ENCODE measurements at places on chromosomes 11 and 22.

GRCh38 chr11:122399375-122399774 is 256.1 kb upstream of the UBASH3B start:
- peak; percentile 31 for DNase-seq

DNA sequence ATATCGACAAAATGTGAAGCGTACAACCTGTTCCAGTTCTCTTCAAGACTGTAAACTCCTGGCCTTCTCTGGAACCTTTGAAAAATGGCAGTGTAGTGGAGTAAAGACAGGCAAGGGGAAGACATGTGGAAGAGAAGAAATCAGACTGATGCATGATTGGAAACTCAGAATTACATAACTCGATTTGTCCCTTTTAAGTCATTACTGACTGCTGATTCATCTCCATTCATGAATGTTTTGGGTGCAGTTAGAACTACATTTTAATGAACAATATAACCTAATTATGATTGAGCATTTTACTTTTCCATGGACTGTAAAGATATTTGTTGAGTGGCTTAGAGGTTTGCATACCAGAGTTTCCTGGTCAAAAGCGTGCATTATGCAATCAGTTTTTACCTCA is 32.9 kb downstream of the FAT3 start:
- no peak for DNase-seq

- no peak for DNase-seq
These were observed 35.0 kb downstream of the CWC15 start for GRCh38 chr11:94938095-94939055.

GRCh38 chr11:102799681-102800340 is 1.9 kb upstream of the MMP1 start:
- DNase-seq: no peak

DNA sequence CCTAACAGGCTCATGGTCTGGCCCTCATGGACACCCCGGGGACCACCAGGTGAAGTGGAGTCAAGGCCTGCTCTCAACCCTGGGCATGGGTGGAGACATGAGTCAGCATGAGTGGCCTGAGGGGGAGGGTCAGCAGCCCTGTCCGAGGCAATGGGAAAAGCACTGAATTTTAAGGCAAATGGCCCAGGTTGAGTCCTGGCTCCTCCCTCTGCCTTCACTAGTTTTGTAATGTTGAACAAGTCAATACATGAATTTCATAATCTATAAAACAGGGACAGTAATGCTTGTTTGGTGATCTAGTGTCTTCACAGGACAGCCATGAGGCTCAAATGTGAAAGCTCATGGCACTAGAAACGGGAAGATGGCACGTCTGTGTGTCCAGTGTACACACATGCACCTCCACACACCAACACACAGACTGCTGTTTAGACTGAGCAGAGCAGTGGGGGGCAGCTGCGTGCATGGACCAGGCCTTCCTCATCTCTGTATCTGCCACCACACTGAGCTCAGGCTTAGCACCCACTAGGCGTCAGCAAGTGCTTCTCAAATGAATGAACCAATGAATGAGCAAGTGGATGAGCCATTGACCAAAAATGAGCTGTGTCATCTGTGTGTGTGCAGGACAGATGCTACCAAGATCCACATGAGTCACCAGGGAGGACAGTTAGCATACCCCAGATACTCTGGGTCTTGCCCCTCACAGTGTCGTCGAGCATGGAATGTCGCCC is 63.4 kb downstream of the NRXN2 start:
- peak; percentile 24 for DNase-seq

DNA sequence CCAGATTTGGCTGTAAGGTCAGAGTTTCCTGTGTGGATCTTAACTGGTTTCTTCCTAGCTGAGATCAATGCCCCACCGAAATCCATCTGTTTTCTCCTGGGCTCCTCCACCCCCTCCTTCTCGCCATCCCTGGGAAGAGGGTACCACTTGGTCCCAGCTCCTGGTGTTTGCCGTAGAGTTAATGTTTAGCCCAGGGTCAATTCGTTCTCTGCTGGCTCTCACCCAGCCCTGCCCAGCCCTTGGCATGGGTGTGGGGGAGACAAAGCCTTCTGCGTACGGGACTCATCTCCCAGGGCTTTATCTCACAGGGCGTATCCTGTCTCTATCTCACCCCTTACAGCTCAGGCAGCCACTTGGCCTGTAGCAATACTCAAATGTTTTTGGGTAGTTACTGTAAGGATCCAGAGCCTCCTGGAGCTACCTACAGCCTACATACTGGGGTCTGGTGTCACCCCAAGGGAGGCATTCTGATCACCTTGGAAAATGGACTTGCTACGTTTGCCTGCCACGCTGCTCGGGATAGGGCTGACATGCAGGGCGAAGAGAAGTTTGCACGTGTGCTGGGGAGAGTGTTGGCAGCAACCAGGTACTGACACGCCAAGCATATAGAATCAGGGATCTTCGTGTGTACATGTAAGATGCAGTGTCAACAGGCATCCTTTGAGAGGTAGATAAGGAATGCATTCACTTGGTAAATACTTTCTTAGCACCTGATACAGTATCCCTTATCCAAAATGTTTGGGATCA is 66.1 kb downstream of the SCN3B start:
- peak; percentile 87 for DNase-seq

DNA sequence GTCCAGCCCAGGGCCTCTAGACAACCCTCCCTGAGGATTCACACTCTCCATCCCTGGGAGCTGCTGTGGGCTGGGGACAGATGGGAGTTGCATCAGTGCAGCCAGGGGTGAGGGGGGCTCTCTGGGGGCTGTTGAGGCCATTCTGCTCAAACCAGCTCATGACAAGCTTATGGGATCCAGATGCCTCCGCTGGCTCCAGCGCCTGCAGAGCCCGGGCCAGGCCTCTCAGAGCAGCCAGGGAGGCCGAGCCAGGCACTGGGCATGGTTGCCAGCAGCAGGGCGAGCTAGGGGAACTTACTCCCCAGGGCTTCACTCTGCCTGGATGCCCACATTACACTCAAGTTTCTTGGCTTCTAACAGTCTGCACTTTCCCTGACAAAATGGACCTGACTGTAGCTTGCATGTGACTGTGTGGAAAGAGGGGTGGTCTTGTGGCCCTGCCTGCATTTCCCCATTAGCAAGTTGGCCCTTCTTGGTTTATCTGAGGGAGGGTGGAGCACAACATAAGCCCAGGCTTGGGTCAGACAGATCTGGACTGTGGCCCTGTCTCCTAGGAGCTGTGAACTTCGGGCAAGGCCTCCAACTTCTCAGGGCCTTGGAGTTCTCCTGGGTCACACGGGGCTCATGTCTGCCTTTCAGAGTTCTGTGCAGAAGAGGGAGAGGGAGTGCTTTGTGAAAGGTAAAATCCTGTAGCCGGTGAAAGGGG is 34.5 kb upstream of the CYB5R3 start:
- no peak for DNase-seq

DNA sequence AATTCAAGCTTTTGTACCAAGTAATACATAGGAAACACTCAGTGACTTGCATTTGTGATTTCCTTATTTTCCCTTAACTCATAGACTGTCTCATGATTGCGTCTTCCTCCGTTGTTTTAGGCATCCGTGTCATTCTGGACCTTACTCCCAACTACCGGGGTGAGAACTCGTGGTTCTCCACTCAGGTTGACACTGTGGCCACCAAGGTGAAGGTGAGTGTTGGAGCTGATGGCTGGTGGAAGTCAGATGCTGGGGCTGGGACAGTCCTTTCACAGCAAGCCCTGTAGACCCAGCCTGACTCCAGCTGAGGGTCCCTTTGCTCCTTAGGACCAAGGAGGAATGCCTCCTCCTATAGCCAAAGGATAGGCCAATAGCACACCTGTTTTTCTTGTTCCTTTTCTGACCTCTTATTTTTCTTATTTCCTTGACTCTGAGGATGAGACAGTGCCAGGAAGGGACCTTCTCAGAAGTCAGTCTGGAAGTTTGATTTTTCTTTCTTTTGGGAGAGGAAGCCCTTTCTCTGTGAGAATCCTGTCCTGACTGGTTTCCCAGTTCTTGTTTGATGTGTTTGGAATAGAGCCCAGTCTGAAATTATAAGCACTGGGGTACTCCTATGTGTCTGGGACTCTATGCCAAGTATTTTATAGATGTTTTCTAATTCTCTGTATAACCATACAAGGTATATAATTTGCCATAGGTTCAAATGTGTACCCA is 2.2 kb downstream of the SLC3A2 start:
- no peak for DNase-seq

DNA sequence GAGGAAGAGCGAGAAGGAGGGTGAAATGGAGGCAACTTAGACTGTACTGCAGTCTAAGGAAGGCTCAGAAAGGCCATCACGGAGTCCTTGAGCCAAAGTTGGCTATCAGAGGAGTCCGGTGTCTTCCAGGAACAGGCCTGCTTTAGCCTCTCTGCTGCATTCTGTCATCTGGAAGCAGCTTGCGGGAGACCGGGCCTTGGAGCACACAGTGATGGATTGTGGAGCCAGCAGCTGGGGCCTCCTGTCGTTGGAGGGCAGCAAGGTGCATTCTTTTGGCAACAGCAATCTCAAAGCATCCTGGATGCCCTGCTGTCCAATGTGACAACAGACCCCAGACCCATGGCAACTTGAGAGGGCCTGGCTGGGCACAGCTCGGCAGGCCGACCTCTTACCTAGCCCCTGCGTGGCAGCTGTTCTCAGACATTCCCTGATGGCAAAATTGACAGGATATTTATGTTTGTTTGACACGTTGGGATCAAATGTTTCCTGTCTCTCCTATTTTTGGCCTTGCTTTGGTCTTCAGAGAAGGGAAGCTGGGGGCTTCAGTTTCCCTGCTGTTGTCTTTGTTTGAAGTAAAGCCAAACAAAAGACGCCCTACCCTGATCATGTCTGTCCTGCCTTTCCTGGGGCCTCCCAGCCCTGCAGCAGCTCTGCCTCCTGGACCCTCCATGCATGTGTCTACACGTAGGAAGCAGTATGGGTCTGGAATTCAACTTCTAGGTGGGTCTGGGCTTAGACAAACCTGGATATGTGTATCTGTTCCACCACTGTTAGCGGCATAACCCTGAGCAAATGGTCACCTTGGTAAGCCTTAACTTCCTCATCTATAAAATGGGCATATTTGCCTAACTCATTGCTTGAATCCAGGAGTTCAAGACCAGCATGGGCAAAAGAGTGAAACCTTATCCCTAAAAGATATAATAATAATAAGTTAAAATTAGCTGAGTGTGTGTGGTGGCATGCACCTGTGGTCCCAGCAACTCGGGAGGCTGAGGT is 43.9 kb upstream of the LMO2 start:
- no peak for DNase-seq

DNA sequence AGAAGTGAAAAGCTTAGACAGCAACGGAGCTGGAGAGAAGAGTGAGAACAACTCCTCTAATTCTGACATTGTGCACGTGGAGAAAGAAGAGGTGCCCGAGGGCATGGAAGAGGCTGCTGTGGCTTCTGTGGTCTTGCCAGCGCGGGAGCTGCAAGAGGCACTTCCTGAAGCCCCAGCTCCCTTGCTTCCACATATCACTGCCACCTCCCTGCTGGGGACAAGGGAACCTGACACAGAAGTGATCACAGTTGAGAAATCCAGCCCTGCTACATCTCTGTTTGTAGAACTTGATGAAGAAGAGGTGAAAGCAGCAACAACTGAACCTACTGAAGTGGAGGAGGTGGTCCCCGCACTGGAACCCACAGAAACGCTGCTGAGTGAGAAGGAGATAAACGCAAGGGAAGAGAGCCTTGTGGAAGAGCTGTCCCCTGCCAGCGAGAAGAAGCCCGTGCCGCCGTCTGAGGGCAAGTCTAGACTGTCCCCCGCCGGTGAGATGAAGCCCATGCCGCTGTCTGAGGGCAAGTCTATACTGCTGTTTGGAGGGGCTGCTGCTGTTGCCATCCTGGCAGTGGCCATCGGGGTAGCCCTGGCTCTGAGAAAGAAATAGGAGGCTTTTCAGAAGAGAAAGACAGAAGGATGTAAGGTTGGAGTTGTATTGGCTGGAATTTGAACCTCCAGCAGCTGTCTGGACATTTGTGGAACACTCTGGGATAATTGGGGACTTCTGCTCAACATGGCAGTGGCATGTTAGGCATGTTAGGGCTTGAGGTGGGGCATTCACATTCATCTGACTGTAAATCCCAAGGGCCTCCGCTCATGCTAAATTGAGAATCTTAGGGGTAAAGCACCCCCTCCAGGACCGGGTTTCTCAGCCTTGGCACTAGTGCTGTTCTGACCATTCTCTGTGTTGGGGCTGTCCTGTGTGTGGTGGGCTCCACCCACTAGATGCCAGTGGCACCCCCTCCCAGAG is 47.1 kb downstream of the BID start:
- no peak for DNase-seq

GRCh38 chr11:4006946-4007680 is 87.5 kb upstream of the RRM1 start:
- DNase-seq: no peak

DNA sequence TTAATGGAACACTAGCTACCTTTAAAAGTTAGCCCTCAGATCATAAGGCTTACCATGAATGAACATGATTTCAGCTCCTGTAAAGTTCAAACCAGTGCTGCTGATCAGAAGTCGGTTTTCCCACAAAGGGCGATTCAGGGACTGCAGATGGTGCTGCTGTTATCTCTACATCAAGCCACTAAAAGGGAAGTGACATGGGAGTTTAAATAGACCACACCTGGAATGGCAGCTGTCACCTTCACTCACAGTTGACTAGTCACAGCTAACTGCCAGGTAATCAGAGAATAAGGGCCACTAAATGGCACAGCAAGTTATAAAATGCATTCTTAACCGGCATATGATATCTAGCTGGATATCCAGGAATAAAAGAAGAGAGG is 581.1 kb upstream of the ARHGAP42 start:
- DNase-seq: peak; percentile 89

DNA sequence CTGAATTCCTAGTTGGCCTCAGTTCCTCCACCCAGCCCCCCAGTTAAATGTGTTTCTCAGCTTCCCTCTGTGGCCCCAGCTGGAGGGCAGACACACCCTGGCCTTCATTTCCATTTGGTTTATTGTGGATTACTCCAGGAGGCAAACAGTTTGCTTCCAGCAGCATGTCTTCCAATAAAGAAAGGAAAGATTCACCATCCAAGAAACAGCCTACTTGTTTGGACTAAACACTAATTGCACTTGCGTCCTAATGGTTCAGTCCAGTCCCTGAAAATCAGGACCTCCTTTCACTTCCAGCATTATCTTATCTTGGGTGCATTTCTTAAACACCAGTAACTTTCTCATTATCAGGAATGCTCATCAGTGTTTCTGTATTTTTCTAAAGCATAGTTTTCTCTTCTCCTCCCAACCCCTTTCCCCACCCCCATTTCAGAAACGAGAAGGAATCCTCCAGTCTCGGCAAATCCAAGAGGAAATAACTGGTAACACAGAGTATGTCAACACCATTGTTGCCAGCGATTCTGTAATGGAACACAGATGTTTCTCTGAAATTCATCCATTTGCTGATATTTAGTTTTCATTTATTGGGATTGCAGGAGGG is 130.9 kb downstream of the PARVA start:
- DNase-seq: no peak

DNA sequence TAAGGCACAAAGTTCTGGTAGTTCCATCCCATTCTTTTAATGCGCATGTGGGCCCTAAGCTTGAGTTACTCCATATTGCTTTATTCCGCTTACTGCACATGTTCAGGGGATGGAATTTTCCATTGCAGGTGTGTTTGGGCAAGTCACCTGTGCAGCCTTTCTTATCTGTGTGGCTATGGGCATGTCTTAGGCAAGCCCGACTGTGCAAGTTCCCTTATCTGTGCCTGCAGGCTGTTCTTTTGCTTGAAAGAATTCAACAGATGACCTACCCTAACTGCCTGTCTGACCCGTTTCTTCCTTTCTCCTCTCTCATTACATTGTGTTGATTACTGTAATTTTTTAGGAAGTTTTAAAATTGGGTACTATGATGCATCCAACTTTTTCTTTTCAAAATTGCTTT is 363.6 kb downstream of the TTC28 start:
- no peak for DNase-seq

- DNase-seq: no peak
These were observed 113.4 kb downstream of the ZBTB16 start for GRCh38 chr11:114172871-114173444.
